ENCODE measurements at places on chromosomes 7 and 10. TPM values are rescaled to one million over a fixed set of nuclear protein-coding genes. Genes with fewer than 3 reads are reported as not detected.

The GLI3 gene
- 4.9 TPM for total RNA-seq

GRCh38 chr10:81843042-81843441 is 32.0 kb upstream of the NRG3 start:
- no peak for DNase-seq

GRCh38 chr7:150406312-150406566 is 27.1 kb downstream of the ZNF775 start:
- no peak for DNase-seq

GRCh38 chr10:132375116-132375794 is 21.7 kb upstream of the PWWP2B start:
- DNase-seq, result no peak

DNA sequence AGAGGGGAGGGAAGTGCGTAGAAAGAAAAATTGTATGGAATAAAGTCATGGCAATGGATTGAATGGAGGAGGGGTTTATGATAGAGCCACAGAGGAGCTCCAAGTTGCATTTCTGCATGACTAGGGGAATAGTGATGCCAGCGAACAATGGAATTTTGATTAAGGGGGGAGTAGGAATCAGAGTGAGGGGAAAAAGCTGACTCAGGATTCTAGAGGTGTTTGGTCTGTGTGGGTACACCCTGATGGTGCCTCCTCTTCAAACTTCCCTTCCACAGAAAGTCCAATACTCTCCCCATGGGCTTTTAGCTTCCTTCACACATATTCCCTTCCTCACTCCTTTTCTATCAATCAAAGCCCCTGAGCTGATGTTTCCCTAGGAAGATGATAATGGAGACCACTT is 1.8 kb upstream of the KEL start:
- no peak for DNase-seq

GRCh38 chr7:831596-832166 is 595 bp upstream of the SUN1 start:
- peak; percentile 96 for DNase-seq

GRCh38 chr7:132347123-132347522 is 229.1 kb downstream of the PLXNA4 start:
- no peak for DNase-seq

Data from H4 (cell line).